Kidney glomerular epithelial cell (primary cell): ENCODE measurements at places on chromosomes 7 and 10.

GRCh38 chr7:134434701-134435100 lies 24.2 kb downstream of the AKR1B1 start:
- DNase-seq: no peak

DNA sequence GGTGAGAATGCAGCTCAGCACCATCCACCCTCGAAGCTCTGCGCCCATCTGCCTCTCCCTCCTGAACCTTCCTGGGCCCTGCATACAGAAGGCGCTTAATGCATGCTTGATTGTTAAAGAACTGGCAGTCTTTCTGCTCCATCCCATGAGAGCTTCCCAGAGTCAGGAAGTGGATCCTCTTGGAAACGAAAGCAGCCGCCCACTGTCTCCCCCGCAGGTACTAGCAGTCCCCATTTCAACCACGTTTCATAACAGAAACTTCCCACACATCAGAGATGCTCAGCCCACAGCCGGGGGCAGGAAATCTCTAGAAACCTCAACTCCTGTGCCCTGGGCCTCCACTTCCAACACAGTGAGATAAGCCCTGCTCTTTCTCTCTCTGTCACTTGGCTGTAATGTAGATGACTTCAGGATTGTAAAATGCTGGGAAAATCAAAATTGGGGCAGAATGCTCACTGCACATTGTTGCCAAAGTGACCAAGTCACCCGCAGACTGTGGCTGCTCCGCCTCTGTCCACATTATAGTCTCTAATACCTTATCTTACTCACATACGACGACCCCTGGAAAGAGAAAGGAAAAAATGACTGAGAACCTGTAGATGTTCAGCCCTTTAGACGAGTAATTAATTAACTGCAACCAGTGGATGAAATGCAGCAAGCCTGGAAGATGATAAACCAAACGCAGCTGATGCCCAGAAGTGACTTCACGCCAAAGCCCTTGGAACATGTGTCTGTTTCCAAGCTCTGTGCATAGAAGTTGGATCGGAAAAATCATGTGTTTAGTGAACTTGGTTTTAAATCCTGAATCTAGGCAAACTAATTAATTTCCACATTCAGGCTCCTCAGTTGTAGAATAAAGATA lies 28.5 kb downstream of the GSDME start:
- DNase-seq: no peak

GRCh38 chr10:14116837-14117236 lies 213.9 kb downstream of the FRMD4A start:
- no peak for DNase-seq

DNA sequence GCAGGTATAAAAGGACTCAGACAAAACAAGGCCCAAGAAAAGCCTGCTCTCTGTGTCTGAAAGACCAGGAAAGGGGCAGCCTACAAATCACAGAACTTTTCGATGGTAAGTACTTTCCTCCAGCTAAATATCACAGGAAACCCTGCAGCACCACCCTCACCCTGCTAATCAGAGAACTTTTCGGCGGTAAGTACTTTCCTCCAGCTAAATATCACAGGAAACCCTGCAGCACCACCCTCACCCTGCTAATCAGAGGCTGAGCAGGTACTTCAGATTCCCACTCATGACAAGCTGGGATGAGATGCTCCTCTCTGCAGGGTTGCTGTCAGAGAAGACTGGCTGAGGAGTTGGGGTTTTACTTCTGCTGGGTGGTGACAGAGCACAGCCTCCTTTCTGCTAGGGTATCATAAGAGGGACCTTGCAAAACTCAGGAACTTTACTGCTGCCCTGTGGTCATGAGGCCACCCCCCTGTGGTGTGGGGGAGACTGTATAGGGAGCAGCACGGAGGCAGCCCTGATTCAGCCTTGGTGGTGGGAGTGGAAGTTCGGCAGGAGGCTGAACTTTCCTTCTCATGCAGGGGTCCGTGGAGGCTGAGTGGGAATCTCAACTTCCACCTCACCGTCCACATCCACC lies 7.2 kb downstream of the WDR37 start:
- DNase-seq: no peak

DNA sequence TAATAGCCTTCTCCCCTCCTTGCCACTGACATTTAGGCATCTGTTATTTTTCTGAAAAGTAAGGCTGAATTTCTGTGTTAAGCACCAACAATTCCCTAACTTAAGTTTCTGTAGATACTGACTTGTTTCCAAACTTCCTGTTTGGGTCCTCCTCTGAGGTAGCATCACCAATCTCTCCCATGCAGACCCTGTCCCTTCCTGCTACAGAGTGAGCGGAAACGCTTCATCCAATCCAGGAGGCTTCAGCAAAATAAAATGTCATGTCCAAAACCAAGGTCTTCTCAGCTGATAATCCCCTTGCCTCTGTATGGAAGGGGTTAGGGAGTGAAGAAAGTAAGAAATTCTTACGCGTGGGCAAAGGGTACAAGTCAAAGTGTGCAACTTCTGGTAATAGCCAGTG lies 29.9 kb downstream of the XPNPEP1 start:
- no peak for DNase-seq

DNA sequence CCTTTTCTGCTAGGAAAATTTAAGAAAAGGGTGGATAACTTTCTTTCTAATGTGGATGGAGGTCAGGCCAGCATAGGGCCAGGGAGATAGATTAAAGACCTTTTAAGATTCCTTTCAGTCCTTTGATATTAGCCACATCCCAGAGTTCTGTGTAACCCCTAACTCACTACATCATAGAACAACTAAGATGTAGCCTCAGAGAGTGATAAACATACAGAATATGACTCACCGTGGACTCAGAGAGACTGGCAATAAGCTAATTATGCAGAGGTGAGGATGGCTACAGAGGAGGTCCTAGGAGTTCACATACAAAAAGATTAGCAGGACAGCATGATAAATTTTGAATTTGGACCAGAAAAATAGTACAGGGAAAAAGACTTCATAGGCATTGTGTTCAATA lies 141.0 kb downstream of the AOAH start:
- DNase-seq: no peak

GRCh38 chr7:43071604-43072003 lies 40.8 kb upstream of the HECW1 start:
- DNase-seq: no peak

DNA sequence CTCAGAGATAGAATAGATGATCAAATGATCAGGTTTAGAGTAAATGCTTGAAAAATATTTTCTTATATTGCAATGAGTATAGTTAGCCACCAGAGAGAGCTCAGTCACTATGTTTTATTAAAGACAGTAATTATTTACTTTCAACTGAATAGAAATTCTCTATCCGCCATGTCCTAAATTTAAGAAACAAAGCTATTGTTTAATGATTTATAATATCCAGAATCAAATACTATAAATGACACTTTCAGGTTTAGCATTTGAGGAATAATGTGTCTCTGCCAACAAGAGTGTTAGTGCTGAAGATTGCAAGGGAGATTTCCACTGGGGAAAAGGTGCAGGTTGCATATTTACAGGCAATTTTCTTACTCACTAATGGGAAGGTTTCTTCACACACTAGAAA lies 184.7 kb downstream of the DGKB start:
- peak; percentile 65 for DNase-seq

DNA sequence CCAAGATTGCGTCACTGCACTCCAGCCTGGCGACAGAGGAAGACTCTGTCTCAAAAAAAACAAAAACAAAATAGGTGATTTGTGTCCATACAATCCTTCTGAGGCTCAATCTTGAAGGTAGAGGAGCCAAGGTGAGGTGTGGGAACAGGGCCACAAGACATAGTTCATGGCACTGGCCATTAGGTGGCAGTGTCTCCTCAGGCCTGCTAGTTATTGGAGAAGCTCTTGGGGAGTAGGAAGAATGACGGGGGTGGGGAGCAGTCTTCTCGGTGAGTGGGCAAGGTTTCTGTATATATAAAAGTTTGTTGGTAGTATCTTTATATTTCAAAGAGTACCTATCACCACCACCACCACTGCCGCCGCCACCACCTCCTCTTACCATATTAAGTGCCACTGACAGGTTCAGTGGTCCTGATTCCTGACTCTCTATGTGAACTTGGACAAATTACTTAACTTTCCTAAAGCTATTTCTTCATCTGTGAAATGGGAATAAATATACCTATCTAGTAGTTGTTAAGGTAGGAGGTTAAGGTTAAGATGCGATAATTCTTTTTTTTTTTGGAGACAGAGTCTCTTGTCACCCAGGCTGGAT lies 24.0 kb downstream of the CCSER2 start:
- peak; percentile 56 for DNase-seq

DNA sequence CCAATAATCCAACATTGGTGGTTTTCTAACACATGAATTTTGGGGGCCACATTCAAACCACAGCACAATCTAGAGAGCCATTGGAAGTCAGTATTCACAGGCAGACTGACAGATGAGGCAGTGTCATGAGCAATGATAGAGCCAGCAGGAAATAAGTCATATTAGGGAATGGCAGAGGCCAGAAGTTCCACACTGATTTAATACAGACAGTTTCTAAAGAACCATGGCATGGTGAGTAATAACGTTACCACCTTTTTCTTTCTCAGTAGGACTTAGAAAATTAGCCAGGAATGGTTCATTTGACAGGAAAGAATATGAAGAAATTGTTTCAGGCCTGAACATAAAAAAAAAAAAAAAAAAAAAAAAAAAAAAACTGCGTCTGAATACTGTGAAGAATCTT lies 210.3 kb downstream of the GPAM start:
- no peak for DNase-seq

GRCh38 chr7:4774658-4775249 lies 669 bp upstream of the AP5Z1 start:
- DNase-seq: peak; percentile 81

- DNase-seq: no peak
Measured at GRCh38 chr10:75101416-75102251, 9.8 kb upstream of the SAMD8 start.

DNA sequence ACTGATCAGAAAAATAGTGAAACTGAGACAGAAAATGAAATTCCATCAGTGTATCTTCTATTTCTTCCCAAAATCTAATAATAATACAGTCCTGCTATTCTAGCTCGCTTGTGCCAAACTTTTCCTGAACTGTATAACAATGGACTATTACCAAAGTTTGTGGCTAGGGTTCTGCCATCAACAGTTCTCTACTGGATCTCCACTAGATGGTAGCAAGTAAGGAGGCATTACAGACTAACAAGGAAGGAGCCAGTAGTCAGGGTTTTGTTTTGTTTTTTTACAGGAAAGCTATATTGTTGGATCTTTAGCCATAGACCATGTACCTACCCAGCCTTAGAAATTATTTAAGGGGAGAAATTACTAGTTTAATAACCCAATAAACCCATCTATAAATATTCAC lies 10.8 kb downstream of the MTERF1 start:
- DNase-seq: no peak

DNA sequence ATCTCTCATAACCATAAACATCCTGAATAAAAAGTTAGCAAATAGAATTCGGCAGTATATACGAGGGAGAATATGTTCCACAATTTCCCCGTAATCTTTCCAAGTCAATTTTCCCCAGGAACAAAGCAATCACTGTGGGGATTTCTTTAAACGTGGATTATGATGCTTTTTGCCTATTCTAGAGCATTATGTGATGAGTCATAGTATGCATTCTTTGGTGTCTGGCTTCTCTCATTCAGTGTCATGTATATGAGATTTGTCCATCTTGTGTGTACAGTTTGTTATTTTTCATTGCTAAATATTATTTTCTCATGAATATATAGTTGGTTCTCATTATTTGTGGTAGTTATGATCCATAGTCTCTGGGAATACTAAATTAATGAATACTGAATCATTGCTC lies 9.9 kb upstream of the OR9A4 start:
- DNase-seq: no peak

GRCh38 chr7:13846386-13846785 lies 143.1 kb downstream of the ETV1 start:
- no peak for DNase-seq

DNA sequence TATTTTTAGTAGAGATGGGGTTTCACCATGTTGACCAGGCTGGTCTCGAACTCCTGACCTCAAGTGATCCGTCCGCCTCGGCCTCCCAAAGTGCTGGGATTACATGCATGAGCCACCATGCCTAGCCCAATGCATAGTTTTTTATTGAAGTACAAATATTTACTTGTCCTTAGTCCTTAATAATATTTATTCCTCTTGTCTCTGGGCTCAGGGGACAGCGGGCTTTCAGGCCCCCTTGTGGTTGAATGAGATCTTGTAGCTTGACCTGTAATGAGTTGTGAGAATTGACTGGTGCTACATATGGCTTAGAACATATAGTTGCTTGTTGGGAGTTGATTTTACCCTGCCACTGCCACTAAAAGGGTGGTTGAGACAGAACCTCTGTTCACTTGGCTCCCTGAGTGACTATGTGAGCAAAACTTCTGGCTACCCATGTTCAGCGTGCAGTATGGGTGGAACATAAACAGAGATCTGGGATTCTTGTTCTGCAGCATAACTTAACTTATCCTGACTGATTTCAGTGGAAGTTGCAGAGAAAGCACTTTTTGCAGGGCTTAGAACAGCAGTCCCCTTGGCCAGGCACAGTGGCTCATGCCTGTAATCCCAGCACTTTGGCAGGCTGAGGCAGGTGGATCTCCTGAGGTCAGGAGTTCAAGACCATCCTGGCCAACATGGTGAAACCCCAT lies 14.9 kb downstream of the CCL26 start:
- no peak for DNase-seq

GRCh38 chr10:132860532-132860931 lies 74.6 kb upstream of the NKX6-2 start:
- no peak for DNase-seq

DNA sequence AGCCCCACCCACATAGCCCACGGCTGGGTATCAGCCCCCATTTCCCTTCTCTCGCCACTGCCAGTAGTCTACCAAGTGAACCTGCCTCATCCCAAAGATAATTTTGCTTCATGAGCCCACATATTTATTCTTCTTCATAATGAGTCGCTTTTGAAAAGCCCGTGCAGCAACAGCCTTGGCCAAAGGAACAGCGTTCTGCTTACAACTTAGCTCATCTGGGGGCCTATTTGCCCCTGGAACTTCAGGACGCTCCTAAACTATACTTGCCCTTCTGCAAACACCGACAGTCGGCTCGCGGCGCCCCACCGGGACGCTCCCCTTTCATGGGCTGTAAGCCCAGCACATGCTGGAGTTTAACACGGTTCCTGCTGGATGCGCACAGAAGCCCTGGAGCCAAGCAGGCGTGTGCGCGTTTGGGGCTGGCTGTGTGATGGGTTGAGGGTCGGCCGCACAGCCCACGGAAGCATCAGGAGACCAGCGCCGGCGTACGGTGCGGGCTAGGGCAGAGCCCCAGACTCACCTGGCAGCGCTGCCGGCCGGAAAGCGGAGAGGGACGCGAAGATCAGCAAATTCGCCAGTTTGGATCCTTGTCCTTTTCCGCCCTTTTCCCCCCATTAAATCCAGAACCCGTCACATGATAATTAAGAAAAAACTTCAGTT lies 370 bp downstream of the TMEM60 start:
- DNase-seq: no peak

DNA sequence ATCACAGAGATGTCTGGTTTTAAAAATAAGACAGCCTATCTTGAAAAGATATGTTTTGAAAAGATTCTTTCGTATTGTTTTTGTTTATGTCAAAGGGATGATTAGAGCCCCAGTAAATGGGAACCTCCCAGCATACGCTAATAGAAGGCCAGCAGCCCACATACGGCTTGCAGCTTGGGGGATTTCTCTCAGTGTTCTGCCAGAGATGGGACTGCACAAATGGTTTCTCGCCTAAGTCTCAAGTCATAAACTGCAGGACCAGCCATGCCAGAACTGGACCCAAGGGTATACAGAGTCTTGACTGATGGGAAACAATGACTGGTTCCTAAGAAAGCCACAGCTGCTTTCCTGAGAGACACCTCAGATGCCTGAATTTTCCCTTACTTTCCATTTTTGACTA lies 306.9 kb upstream of the DGKB start:
- DNase-seq: no peak

- no peak for DNase-seq
Measured at GRCh38 chr10:21889477-21890275, 113.9 kb downstream of the DNAJC1 start.
